WTC11 (cell line): ENCODE measurements at places on chromosomes 7 and 10.

GRCh38 chr7:18425838-18426445, 69.6 kb upstream of the HDAC9 start:
- no peak for DNase-seq

DNA sequence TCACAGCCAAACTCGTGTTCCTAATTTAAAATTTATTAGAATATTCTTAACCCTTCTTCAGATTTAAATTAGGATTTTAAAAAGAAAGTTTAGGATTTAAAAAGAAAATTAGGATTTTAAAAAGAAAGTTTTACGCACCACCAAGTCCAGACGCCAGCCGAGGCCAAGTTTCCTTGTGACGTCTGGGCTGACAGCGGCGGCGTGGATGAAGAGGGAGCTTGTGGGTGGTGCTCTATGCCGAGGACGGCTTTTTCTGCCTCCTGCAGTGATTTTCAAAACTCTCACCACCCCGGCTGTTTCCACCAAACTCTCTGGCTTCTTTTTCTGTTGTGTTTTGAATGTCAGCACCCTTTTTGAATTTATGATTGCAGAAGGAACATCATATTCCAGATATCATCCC, 252.9 kb downstream of the DNAJB6 start:
- DNase-seq, result no peak

GRCh38 chr7:33743594-33743993, 161.7 kb upstream of the BMPER start:
- no peak for DNase-seq

- no peak for DNase-seq
Measured at GRCh38 chr10:34967335-34967880, 122.7 kb downstream of the CUL2 start.

DNA sequence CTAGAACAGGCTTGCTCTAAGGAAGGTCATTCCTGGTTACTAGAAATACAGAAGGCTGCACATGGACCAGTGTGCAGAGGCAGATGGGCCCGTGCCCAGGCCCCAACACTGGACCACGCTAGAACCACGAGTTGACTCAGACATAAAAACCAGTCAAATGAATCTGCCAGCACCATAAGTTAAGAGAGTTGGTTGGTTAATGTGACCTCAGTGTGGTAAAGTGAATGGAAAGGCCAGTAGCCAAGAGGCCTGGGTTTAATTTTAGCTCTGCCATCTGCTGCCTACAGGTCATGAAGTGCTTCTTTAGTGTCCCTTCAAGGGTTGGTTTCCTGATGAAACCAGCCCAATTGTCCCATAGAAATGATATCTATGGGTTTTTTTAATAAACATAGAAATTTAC, 329.6 kb upstream of the NRP1 start:
- DNase-seq, result no peak

GRCh38 chr7:157795199-157795598, 458.4 kb downstream of the DNAJB6 start:
- DNase-seq, result no peak

DNA sequence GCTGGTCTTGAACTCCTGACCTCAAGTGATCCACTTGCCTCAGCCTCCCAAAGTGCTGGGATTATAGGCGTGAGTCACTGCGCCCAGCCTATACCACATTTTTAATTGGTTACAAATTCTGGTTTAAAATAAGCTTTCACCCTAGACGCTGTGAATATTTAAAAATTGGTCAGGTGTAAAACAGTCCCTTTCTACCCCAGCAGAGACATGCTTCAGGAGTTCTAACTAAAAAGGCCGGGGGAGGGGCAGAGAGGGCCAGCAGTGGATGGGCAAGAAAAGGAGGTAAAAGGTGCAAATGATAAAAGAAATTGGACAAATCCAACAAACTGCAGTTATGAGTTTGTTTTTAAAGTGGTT, 70.0 kb downstream of the WAPL start:
- DNase-seq, result no peak

- no peak for DNase-seq
Measured at GRCh38 chr10:62000037-62000603, 98.6 kb downstream of the ARID5B start.

DNA sequence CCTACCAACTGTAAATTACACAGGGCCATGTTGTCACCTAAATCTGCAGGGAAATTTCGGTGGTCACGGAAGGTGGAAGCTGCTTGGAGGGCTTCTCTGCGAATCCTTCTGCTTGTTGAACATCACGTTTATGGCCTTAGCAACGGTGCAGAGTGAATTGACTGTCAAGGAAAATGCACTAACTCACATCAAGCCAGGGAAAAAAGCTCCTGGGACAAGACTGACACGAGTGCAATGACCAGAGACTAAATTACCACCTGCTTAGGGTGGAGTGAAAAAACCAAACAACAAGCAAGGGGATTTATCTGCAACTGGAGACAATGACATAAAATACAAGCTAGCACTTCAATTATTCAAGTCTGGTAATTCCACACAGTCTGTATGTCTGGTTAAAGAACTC, 211.2 kb downstream of the JAZF1 start:
- no peak for DNase-seq
